ENCODE measurements at places on chromosomes 4 and X.

DNA sequence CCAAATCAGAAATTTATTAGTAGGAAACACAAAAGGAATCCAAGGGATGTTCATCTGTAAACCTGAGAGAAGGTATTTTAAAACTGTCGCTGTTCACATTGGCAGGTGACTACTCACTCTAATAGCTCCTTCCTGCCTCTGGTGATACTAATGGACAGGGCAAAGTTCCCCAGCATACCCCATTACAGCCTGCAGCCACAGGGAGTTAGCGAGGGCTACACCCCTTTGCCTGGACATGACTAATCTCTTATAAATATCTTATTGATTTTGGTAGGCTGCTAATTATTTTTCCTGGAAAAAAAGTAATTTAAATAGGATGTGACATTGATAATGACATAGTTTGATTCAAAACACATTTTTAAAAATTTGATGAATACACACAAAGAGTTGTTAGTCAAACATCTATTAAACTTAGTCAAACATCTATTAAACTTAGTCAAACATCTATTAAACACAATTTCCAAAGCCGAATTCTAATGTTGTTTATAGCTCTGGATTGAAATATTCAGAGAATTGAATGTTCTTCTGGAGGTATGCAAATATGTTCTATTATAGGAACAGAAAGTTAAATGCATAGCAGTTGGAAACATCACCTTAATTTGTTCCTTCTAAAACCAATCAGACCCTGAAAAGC is 83.0 kb upstream of the CBR4 start:
- no peak for DNase-seq

GRCh38 chr4:92012899-92013867 is 290.6 kb upstream of the GRID2 start:
- DNase-seq = no peak

DNA sequence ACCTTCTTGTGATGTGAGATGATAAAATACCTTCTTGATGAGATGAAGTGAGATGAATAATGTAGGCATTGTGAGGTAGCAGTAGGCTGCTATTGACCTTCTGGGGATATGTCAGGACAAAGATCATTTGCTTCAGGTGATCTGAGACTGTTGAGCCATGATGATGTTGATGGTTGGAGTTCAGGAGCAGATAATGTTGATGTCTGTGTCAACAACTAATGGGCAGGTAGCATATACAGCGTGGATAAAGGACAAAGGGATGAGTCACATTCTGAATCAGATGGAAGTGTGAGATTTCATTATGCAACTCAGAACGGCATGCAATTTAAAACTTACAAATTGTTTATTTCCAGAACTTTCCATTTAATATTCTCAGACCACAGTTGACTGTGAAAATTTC is 57.3 kb downstream of the RAP1GDS1 start:
- DNase-seq = no peak

GRCh38 chr4:79588679-79589078 is 180.7 kb upstream of the GK2 start:
- DNase-seq = no peak

GRCh38 chr4:122614621-122615020 is 6.2 kb downstream of the IL21 start:
- no peak for DNase-seq

DNA sequence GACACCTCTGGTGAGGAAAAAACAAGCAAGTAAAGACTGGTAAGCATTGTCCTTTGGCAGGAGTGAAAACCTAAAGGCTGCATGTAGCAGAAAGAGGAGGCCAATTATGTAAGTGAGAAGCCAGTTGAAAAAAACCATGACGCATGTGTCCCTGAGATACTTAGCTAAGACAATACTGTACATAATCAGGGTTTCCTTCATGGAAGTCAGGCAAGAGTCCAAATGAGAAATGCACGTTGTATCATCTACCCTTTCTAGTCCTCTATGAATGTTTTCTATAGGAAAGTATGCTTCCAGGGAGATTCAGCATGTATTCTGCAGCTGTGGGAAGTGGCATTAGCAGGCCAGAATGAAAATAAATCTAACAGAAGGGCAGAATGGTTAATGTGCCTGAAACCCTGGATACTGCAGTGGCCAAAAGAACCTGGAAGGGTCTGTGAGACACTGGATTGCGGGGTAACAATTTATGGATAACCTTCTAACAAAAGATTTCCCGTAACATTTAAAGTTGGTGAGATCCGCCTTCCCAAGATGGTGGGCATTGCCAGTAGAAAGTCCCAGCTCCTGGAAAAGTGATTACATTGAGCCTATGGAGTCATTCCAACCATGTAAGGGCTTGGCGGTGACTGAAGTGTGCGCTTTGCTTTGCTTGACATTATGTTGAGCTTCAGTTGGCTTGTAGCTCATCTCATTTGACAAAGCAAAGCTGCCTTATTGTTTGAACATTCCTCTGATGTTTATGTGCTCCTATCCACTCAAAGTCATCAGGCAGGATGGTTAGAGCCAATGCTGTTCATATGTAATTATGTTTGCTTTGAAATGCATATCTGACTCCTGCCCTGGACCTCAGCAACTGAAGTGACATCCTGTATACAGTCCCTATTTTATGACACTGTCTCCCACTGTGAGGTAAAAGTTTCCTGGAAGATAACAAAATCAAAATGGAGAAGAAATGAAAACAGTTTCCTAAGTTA is 200.4 kb downstream of the ARHGAP24 start:
- DNase-seq = no peak

DNA sequence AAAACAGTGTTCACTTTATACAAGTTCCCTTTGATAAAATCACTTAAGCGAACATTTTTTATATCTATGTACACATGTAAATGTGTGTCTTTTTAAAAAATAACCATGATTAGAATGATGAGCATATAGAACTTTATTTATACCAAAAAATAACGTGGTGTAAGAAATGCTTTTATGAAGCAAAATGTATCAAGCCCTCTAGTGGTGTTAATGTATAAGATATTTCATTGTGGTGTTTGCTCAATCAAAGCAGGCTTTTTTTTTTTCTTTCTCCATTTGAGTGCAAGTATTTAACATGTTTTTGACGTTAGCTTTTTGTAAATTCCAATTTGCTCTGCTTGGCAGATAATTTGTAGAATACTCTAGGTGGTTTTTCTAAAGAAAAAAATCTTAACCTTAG is 2092.4 kb upstream of the TENM3 start:
- no peak for DNase-seq

DNA sequence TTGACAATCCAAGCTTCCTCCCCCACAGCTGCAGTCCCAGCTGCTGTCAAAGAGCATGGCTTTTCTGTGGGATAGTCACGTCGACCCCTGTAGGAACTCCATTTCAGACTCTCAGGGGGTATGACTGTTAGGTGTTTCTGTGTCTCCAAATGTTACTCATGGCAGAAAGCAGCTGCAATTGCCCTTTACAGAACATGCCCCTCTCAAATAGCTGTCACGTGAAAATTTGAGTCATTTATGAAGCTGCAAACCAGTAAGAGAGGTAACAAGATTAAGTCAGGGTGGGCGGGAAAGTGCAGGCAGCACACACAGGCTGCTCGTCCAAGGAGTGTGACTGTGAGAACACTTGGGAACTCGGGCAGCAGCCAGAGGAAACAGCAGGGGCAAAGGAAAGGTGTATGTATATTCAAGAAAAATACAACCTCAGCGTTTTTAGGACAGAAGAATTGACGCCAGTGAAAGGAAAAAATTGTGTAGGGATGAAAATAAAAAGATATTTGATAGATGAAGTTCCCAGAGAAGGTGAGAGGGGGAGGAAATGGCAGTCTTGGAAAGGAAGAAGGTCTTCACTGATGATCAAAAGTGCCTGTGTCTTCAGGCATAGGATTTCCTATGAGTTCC is 66.5 kb upstream of the TMEM184C start:
- DNase-seq = no peak

GRCh38 chrX:53279296-53280237 is 1.8 kb downstream of the IQSEC2 start:
- DNase-seq = no peak

Measured in CD4-positive, alpha-beta T cell treated with Interleukin-15 for 4 hours (primary cell).